ENCODE measurements at places on chromosomes 1 and 21.

- peak; percentile 71 for ATAC-seq
These were observed 1.9 kb downstream of the ITPKB start for GRCh38 chr1:226736908-226737818.

DNA sequence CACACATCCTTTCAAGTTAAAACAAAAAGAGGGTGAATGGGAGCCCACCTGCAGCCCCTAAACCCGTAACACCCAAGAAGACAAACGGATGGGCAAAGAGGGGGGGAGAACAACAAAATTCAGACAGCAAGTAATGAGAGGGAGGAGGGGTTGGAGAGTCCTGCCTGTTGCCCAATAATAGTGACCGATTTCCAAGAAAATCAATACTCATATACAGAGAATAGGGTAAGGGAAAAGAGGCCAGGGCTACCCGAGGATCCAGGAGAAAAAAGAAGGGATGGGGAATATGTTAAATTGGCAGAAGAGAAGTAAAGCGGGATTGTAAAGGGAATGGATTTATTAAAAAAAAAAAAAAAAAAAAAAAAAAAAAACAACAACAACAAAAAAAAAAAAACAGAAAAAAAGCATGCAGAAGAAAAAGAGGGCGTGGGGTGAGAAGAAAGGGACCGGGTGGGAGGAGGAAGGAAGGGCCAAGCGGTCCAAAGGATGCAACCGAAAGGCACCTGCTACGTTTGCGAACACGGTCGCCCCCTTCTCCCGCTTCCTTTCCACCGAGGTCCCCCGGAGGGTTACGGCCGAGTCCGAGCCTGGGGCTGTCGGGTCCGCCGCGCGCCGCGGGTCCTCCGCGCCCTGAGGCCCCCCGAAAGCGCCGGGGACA is 930 bp downstream of the SLC30A10 start:
- ATAC-seq, result peak; percentile 10

- ATAC-seq, result no peak
These were observed 43.1 kb downstream of the OPTC start for GRCh38 chr1:203536980-203537455.

GRCh38 chr1:56414728-56415224 is 164.6 kb downstream of the PLPP3 start:
- ATAC-seq, result no peak

DNA sequence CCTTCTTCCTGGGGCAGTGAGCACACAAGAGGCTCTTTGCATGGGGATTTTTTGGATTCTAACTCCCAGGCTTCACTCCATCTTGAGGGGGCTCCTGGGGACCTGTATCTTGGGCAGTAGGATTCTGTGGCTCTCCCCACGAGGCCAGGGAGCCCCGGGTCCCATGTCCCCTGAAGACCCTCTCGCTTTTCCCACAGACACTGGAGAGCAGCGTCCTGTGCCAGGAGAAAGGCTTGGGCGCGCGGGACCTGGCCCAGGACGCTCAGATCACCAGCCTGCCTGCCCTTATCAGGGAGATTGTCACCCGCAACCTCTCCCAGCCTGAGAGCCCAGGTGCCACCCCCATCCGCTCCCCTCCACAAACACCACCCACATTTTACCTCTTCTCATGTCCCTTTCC is 735 bp downstream of the CROCC start:
- ATAC-seq, result no peak

DNA sequence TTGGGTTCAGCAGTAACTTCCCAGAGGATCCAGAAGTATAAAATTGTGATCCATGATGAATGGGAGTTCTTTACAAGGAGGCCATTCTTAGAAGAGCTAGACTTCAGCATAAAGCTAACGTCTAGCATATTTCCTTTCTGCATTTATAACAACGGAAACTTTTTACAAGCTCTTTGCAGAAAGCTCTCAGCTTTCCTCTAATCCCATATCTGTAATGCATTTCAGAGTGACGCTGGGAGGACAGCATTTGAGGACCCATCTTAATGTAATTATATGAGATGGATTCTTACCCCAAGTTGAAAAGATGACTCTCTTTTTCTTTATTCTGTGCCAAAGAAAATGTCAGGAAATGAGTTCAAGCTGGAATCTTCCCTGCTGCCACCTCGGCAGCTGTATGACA is 132.0 kb upstream of the CACHD1 start:
- no peak for ATAC-seq

GRCh38 chr1:1040004-1040991 is 20.4 kb downstream of the AGRN start:
- peak; percentile 59 for ATAC-seq

GRCh38 chr1:6343506-6344405 is 49.8 kb downstream of the ACOT7 start:
- ATAC-seq, result peak; percentile 70

DNA sequence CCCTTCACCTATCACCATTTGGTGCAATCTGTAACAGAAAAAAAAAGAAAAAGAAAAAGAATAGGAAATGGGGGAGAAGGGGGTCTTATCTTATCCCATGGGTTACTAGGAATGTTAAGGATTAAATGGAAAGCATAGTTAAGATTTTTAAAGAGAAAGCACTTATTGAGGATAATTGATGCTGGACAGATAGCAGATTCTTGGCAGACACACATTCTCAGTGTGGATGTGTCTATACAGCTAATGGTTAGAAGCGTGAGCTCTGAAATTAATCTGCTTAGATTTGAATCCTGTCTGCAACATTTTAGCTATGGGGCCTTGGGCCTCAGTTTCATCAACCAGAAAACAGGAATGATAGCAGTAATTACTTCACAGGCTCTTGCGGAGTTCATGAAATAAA is 67.1 kb downstream of the SSBP3 start:
- ATAC-seq, result no peak

Data from stimulated activated memory B cell treated with anti-CD40 and anti-IgM and Interleukin-4, amounts not matched to agents 10 μg/mL and 1 μg/mL and 100 μg/mL, for 72 hours (primary cell).